ENCODE measurements at places on chromosomes 12 and 14.

DNA sequence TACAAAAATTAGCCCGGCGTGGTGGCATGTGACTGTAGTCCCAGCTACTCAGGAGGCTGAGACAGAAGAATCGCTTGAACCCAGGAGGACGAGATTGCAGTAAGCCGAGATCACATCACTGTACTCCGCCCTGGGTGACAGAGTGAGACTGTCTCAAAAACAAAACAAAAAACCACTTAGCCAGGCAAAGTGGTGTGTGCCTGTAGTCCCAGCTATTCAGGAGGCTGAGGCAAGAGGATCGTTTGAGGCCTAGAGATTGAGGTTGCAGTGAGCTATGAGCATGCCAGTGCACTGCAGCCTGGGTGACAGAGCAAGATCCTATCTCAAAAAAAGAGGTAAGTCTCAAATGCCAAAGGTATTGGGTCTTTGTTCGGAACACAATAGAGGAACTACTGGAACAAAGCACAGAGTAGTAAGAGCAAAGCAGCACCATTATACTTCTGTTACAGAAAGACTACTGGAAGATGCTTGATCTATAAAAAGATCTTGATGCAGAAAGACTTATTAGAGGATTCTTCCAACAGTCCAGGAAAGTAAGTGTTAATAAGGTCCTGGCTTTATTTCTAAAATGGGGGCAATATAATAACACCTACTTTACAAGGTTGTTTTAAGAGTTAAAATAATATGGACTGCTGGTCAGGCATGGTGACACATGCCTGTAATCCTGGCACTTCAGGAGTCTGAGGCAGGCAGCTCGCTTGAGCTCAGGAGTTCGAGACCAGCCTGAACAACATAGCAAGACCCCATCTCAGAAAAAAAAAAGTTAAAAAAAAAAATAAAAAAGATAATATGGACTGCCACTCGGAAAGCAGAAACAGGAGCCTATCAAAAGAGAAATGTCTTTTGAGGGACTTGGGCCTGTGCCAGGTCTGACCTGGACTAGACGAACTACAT, 29.9 kb downstream of the BTBD7 start:
- DNase-seq = no peak

- no peak for DNase-seq
Observed at GRCh38 chr12:76237086-76237701, 111.0 kb downstream of the BBS10 start.

DNA sequence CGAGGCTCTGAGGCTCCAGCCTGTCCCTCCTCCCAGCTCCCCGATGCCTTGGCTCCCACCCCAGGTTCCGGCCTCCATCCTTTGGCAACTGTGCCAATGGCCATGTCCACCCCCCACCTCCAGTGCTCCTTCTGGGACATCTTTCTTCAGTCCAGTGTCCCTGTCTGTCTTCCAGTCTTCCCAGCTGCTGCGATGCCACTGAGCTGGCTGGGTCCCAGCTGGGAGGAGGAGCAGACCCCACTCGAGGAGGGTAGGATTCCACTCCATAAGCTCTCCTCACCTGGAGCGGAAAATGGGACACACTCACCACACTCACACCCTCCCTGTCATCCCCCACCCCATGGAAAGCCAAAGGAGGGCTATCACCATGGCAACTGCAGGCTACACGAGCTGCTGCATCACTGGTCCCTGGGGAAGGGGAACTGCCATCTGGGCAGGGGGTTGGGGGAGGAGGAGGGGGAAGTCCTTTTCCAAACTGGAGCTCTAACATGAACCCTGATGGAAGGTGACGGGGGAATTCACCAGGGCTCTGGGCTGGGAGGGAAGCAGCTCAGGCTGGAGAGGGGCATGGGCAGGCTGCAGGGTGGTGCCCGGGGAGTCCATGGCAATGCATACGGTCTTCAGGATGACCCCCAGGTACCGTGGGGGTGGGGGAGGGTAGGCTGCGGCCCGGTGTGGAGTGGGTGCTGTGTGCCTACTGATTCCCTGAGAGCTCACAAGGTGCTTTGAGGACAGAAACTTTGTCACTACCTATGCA, 94.3 kb downstream of the LRRC74A start:
- no peak for DNase-seq

DNA sequence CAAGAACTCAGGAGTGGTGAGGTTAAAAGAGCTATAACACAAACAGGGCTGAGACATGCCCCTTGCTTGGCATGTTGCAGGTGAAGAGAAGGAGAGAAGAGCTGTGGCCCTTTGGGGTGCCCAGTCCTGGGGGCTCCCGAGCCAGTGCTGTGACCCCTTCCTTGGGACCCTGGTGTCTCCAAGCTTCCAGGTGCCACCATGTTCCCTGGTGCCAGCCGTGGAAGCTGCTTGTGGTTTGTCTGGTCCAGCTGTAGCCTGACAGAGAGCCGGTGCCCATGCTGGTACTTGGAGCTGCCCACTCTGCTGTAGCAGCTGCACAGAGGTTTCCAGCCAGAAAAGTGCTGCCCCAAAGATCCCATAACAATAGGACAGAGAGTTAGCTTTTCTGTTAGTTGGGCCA, 159.2 kb upstream of the SLC38A2 start:
- DNase-seq = no peak

DNA sequence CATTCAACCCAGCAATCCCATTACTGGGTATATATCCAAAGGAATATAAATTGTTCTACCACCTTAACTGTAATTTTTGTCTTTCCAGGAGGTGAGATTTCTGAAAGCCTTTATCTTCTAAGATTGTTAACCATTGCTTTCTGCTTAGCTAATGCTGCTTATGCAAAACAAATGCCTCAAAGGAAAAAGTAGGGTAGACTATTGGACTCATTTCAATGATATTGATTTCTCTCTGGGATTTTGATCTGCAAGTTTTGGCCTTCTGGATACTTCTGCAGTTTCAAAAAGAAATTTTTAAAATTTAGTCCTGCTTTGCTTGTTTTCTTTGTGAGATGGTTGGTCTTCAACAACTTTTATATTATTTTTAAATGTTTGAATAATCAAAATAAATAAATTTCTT, 108.6 kb downstream of the SLC38A4 start:
- DNase-seq = no peak

DNA sequence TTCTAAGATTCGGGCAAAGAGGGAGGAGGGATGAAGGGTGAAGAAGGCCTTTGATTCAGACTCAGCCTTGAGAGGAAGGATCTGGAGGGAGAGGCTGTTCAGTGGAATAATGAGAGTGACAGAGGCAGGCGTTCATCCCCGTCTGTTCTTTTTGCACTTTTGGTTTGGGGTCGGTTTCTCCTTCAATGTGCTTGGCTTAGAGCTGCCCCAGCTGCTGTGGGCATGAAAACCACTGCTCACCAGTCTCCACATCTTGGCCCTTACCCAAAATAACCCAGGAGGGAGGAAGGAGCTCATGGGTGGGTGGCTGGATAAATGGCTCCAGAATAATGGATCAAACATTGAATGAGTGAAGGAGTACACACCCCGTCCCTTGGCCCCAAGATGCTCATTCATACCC, 261.7 kb upstream of the FKBP4 start:
- no peak for DNase-seq

DNA sequence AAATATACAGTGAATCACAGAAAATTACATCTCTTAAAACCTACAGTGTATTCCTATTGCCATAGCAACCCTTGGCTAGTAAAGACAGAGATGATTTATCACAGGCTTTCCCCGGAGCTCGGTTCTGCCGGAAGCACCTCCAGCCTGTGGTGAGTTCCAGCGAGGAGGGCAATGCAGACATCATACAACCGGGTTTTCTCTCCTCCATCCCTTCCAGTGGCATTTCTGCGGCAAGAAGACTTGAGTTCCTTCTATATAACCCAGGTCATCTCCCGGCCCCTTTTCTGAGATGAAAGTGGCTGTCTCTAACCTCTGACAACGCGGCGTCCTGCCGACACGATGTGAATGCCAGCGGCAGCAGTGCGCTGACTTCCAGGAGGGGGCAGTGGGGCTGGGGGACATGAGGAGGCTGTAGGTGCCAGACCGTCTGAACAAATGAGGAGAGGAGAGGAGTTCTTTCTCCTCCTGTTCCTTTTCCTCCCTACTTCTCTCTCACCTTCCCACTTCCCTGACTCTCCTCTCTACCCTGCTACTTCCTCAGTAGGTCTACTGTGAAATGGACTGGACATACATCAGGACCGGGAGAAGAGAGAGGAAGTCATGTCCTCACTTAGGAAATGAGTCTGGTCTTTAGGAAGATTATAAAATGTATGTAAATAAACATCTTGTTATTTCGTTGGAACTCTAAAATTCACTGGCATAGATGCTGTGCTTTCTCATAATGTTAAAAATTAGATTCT, 68.6 kb upstream of the MAX start:
- peak; percentile 92 for DNase-seq

DNA sequence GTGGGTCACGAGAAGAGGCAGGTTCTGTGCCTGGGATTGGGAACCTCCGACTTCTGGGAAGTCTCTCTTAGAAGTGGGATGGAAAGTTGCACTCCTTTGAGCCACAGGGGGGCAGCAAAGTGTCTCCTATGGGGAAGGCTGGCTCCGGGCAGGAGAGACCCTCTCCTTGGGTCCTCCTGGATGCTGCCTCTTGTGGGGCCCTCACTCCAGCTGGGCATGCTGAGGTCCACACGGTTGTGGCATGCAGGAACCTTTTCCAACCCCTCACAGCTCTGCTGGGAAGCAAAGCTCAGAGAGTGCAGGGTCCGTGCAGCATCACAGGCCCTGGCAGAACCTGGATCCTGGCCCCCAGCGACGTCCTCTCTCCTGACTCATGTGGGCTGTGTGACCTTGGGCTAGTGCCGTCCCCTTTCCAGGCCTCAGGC, 17.4 kb downstream of the SDSL start:
- no peak for DNase-seq

GRCh38 chr12:45696049-45696448, 33.5 kb upstream of the ARID2 start:
- no peak for DNase-seq

DNA sequence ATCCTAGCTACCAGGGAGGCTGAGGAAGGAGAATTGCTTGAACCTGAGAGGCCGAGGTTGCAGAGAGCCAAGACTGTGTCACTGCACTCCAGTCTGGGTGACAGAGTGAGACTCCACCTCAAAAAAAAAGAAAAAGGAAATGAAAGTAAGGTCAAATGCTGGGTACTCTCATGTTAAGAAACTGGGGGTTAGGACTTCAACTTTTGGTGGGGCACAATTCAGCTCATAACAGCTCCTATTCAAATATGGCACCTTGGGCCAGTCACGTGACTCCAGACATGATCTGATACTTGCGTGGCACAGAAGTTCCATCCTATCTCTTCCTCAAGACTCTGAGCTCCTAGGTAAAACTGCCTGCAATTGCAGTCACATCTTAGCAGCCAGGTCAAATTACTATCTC, 142.7 kb downstream of the EGLN3 start:
- no peak for DNase-seq

GRCh38 chr14:78417532-78417931, 247.4 kb downstream of the NRXN3 start:
- no peak for DNase-seq

DNA sequence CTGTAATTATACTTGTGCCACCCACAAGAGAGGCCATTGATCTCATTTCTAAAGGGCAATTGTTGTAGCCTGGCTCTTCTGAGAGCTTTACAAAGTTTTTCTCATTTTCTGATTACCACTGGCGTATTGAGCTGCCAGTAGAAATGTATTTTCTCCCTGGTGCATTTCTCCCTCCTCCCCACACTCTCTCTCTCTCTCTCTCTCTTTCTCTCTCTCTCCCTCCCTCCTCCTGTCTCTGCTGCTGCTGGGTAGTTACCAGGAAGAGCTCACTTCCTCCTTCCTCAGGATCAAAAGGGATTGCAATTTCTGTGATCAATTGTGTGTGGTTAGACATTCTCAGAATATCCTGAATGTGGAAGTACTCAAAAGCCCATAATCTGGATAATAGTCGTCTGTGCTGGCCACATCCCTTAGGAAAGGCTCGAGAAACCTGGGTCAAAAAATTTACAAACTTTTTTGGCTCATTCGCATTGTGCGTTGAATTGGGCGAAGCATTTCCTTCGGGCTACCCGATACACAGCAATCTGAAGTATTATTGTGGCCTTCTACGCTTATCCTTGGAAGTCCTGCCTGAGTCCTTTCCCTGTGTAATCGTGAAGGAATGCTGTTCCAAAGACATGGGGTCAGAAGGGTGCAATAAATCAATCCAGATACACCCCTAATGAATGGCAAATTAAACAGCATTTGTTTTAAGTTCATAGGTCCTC, 254.8 kb downstream of the MSRB3 start:
- no peak for DNase-seq

DNA sequence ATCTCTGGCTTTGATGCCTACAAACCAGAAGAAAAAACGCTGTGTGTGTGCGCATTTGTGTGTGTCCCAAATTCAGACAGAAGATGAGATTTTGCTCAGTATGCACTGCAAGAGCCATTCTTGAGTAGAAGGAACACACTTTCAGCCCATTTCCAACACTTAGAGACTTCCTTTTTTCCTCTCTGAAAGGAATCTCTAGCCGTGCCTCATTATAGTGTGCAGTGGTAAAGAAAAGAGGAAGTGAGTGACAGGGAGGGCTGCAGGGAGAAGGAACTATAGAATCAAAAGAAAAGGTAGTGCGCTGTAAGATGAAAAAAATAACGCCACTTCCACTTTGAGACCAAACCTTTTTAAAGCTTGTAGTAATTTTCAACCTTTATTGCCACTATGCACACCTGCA, 1400.9 kb upstream of the FLRT2 start:
- no peak for DNase-seq

DNA sequence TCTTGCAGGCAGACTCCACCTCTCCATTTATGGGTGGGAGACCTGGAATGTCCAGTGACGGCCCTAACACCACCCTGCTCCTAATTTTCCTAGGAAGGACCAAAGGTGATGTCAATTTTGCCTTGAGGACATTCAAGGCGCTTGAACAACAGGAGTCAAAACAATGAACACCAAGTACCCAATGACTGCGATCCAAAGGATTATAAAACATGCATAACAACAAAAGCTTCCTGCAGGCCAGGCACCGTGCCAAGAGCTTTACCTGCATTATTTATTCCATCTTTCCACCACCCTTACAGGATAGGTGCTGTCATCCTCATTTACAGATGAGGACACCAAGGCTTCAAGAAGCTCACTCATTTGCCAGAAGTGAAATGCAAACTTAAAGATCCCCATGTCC, 15.2 kb upstream of the FOXN3 start:
- no peak for DNase-seq

- DNase-seq = no peak
Observed at GRCh38 chr12:47981496-47982260, 18.3 kb downstream of the TMEM106C start.

DNA sequence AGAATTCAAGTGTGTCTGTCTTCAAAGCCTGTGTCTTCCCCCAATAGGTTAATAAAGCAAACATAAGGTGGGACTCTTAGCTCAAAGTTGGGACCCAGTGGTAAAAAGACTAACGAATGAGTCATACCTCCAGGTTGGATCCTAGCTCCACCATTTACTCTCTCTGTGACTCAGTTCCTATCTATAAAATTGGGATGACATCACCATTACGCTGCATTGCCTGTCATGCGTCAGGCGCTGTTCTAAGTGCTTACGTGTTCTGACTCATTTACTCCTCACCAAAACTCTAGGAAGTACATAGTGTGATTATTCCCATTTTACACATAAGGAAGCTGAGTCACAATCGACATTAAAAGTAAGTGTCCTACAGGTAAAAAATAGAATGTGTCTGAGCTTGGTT, 915.8 kb downstream of the VRK1 start:
- DNase-seq = no peak

GRCh38 chr14:91681118-91681517, 50.8 kb downstream of the CATSPERB start:
- no peak for DNase-seq

Measured in posterior cingulate gyrus (tissue), 11 donors.